ENCODE measurements at places on chromosomes 6 and 20.

GRCh38 chr20:54026295-54027064 lies 43.9 kb downstream of the BCAS1 start:
- DNase-seq, result no peak

GRCh38 chr20:37075932-37076685 lies 19.7 kb downstream of the RBL1 start:
- no peak for DNase-seq

GRCh38 chr6:132236744-132237143 lies 164.5 kb downstream of the MOXD1 start:
- DNase-seq, result no peak

DNA sequence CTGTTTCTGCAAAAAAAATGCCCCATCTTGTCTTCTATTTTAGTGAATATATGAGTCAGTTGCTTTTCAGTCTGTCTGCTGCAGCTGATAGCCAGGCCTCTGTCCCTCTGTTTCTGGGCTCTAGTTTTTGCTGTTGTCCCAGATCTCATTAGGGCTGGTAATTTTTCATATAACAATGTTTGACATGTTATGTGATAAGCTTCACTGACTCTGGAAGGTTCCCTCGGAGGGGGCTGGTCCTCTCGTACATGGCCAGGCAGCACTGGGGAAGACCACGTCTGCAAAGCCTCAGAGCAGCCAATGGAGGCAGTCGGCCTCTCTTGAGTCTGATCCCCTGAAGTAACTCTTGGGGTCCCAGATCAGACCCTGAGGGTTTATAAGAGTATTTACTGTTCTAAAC lies 223.8 kb downstream of the THBS2 start:
- no peak for DNase-seq

DNA sequence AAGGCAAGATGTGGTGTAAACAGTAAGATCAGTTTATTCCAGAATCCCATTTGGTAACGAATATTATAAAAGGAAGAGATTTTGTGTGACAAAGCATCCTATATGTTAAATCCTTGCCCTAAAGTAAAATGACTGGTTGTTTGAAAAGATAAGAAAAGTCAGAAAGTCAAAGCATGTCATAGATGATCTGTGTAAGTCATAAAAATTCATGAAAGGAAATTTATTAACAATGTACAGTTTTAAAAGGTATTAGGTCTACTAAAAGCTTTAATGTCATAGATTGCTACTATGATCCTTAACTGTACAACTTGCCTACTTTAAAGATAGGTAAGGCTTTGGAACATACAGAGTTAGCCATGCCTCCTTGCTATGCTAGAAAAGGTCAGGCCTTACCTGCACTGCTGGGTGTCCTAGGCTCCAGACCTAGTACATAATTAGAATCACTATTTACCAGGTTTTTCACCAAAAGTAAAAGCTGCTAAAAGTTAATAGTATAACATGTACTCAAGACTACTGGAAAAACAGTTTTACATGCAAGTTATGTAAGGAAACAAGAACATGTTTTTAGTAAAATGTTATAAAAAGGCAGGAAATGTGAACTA lies 1090.1 kb upstream of the ADGRB3 start:
- no peak for DNase-seq

GRCh38 chr6:165641672-165642156 lies 21.3 kb downstream of the PDE10A start:
- no peak for DNase-seq

GRCh38 chr6:150638765-150639164 lies 39.1 kb downstream of the PLEKHG1 start:
- DNase-seq, result no peak

- no peak for DNase-seq
Observed at GRCh38 chr20:3987296-3987695, 28.1 kb downstream of the RNF24 start.

DNA sequence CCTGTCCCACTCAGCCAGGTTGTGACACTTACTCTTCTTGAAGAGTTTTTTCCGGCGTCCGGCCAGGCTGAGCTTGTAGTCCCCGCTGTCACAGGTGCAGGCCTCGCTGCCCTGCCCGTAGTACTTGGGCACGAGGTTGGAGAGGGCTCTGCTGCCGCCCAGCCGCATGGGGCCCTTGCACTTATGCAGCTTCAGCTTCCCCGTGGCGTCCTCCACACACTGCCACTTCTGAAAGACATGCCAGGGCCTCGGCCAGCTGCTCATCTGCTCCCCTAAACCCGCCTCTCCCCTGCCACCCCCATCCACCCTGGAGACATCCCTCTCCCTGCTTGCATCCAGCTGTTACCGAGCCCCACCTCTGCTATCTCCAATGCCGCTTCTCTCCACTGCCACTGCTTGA lies 113.1 kb downstream of the SULF2 start:
- DNase-seq, result no peak

DNA sequence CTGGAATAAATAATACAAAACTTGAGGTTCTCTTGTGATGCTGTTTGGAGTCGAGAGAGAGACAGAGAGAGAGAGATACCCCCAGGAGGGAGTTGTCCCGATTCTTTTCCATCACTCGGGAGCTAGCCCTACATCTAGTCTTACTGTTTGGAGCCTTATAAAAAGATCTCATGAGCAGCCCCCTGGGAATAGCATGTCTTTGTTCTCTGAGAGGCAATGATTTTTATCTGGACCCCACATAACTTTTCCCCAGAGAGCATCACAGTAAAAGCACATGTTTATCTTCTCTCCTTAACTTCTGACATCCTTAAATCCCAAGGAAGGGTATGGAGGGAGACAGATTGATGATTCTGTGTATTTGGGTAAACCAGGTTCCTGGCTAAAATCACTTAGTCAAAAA lies 20.9 kb upstream of the HLA-DOA start:
- DNase-seq, result no peak

DNA sequence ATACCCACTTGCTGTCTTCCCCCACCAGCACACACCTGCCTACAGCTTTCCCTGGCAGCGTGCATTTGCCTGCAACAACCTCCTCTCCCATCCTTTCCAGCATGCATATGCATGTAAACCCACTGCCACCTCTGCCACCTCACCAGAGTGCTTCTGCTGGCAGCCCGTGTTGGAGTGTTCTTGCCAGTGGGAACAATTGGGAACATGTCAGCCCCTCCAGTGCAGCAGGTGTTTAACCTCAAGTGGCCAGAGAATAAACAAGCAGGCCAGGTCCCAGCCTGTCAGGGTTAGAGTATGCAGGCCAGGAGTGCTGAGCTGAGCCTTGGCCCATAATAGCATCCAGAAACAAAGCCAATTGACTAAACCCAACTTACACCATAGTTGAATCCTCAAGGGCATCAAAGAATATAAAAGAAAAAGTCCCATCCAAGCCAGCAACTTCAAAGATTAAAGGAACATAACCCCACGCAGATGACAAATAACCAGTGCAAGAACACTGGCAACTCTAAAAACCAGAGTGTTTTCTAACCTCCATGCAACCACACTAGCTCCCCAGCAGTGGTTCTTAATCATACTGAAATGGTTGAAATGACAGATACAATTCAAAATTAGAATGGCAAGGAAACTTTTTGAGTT lies 1212.1 kb upstream of the CITED2 start:
- DNase-seq, result no peak

DNA sequence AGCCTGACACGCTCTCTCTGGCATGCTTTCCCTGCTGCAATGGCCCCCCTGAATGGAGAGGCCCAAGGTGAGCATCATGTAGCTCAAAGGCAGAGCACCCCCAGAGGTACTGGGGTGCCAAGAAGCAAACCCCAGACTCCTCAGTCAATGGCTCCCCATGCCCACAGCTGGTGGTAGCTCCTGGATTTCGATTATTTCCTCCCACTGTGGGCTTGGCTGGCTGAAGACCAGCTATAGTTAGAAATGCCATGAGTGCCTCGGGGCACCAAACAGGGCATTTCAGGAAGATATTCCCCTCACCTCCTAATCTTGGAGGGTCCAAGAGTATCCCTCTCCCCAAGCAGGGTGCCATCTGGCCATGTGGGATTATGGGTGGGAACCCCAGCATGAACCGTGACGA lies 16.8 kb downstream of the MAP1LC3A start:
- DNase-seq, result no peak

DNA sequence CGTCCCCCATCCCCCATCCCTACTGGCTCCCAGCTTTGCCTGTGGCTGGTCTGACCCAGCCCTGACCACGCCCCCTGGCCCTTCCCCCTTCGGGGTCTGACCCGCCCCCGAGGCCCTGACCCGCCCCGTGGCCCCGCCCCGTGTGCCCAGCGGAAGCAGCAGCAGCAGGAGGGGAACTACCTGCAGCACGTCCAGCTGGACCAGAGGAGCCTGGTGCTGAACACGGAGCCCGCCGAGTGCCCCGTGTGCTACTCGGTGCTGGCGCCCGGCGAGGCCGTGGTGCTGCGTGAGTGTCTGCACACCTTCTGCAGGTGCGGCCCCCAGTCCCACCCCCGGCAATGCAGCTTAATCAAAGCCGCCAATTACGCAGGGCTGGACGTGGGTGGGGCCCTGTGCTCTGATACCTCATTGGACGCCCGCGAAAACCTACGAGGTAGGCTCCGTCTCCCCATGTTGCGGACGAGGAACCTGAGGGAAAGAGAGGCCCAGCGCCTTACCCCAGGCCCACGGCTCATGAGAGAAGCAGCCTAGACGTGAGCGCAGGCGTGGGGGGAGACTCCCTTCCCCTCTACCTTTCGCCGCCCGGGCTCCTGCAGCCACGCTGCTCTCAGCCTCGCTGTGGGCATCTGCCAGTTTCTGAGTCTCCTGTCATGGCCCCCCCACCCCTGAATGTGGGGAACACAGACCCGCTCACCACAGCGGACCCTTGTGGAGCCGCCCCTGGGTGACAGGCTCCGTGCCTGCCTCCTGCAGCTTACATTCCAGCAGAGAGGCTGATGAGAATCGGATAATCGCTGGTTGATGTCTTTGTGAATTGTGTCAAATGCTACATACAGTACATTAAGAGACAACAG lies 12.8 kb downstream of the RBCK1 start:
- no peak for DNase-seq

- no peak for DNase-seq
Observed at GRCh38 chr6:137740967-137741761, 125.9 kb upstream of the TNFAIP3 start.

GRCh38 chr6:15734118-15734897 lies 71.5 kb upstream of the DTNBP1 start:
- DNase-seq, result no peak

GRCh38 chr20:60334911-60335310 lies 376.7 kb downstream of the CDH26 start:
- no peak for DNase-seq

GRCh38 chr6:73451223-73452106 lies 632 bp downstream of the CGAS start:
- DNase-seq, result peak; percentile 8

- DNase-seq, result no peak
Observed at GRCh38 chr6:127897484-127897883, 3.4 kb downstream of the THEMIS start.

- DNase-seq, result no peak
Observed at GRCh38 chr20:34582911-34583310, 24.4 kb downstream of the MAP1LC3A start.

DNA sequence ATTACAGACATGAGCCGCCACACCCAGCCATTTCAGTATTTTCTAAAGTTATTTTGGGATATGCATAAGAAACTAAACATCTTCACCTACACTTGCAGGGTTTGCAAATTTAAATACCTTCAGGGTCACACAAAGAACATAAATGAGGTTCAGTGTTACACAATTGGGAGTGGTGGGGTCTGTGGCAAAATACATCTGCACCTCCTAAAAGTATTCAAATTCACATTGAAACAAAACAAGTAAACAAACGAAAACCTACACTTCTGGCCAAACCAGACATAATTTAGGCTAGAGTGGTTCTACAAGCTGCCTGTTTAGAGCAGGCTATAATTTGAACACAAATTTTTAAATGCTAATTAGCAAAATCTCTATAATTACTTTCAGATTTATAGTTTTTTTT lies 34.6 kb downstream of the MAPK14 start:
- DNase-seq, result no peak

DNA sequence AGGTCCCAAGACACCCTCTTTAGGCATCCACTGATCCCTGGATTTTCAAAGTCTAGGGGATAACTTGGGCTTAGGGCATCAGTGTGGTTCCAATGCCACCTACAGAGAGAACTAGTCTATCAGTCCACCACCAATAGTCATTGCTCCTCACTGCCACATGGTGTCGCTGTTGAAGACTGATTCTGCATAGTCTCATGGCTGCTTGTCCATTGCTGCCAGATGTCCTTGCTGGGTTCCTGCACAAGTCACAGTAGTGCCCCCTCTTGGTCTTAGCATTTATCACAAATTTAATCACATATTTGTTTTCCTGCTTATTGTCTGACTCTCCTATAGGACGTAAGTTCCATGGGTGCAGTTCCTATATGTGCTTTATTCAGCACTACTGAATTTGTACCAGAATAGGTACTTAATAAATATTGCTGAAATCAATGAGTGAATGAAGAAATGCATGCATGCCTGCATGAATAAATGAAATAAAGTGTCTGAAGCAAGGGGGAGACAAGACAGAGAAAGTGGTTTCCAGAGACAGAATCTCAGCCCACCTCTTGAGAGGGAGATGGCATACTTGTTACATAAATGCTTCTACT lies 45.9 kb upstream of the RALY start:
- peak; percentile 62 for DNase-seq

GRCh38 chr20:13800728-13801134 lies 15.9 kb downstream of the NDUFAF5 start:
- DNase-seq, result no peak

- DNase-seq, result no peak
Observed at GRCh38 chr6:12716298-12716916, at the start of gene PHACTR1. Gene PHACTR1 (plus strand): TSS chr6:12716767.

- DNase-seq, result no peak
Observed at GRCh38 chr6:71510856-71511255, 222.2 kb downstream of the OGFRL1 start.

GRCh38 chr20:49768204-49769047 lies 44.2 kb upstream of the SLC9A8 start:
- DNase-seq, result no peak

Measured in neural crest cell (in vitro differentiated cells).